ENCODE measurements at places on chromosomes 5 and 9.

GRCh38 chr5:160230686-160231527, 1.6 kb downstream of the FABP6 start:
- DNase-seq, result no peak

DNA sequence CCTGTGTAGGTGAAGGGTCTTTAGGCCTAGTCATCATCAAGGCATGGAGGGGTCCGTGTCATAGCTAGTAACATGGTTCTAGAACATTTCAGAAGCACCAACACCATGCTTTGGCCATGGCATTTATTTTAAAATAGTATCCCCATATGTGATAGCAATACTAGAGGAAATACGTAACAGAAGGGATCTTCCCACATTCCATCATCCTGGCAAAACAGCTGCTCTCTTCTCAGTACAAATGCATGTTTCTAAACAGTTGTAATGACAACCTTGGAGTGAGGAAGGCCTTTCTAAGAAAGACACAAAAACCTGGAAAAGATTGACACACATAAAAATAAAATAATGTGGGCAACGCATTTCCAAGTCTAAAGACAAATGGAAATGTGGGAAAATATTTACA, 97.6 kb downstream of the GADD45G start:
- no peak for DNase-seq

DNA sequence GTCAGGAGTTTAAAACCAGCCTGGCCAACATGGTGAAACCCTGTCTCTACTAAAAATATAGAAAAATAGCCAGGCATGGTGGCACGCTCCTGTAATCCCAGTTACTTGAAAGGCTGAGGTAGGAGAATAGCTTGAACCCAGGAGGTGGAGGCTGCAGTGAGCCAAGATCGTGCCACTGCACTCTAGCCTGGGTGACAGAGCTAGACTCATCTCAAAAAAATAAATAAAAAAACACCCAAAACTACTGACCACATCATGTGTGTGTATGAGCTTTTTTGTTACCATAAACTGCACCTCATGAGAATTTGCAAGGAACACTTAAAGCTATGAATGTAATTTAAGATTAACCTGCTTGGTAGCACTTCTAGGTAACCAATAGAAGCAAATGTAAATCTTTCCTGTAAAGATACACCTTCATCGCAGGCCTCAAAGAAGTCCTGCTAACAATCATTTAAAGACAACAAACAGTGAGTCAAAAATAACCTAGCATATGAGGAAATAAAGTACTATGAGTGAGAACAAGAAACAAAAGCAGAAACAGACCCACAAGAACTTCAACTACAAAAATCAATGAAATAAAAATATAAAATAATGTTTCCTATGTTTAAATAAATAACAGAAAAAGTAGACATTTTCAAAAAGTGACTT, 13.0 kb downstream of the SLC38A9 start:
- no peak for DNase-seq

GRCh38 chr5:67257500-67257899, 60.9 kb upstream of the CD180 start:
- DNase-seq, result no peak

- no peak for DNase-seq
Measured at GRCh38 chr9:96071076-96071814, 195.8 kb downstream of the ERCC6L2 start.

DNA sequence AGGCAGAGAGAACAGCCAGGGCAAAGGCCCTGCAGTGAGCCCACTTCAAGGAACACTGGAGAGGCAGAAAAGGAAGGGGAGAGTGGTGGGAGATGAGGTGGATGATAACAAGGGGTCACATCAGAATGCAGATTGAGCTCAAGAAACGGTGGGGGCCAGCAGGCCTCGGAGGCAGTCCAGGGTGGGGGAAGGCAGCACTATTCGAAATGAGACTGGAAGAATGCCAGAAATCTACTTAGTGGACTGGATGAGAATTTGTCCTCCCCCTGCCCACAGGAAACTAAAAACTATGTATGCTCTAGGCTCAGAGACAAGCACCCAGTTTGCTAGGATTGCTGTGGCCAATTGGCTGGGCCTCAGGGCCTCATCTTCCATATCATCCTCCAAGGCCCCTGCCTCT, 148.7 kb downstream of the ADAMTS12 start:
- no peak for DNase-seq

GRCh38 chr5:72829707-72830106, 13.2 kb downstream of the TNPO1 start:
- DNase-seq, result no peak

GRCh38 chr5:75672616-75673015, 44.6 kb downstream of the POC5 start:
- no peak for DNase-seq

GRCh38 chr5:64587370-64587769, 81.6 kb downstream of the RGS7BP start:
- DNase-seq, result no peak

Data from T-helper 9 cell (primary cell).